ENCODE measurements at places on chromosomes 3 and 15.

- peak; percentile 93 for DNase-seq
These were observed 649 bp downstream of the C15orf40 start for GRCh38 chr15:83010709-83011270.

- DNase-seq: no peak
These were observed 42.3 kb downstream of the PDHB start for GRCh38 chr3:58391156-58391865.

DNA sequence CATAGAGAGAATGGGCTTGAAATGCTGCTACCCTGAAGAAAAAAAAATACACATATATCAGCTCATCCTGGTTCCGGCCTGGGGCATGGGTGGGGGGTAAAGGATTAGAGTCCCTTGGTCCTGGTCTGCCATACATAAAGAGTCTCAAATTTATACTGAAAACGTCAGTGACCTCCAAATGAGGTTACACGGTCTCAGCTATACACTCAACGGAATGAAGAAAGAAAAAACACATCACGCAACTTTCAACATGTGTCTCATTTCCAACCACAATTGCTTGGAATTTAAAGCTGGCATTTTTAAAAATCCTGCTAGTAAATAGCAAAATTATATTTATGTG is 612.8 kb downstream of the MCTP2 start:
- no peak for DNase-seq

DNA sequence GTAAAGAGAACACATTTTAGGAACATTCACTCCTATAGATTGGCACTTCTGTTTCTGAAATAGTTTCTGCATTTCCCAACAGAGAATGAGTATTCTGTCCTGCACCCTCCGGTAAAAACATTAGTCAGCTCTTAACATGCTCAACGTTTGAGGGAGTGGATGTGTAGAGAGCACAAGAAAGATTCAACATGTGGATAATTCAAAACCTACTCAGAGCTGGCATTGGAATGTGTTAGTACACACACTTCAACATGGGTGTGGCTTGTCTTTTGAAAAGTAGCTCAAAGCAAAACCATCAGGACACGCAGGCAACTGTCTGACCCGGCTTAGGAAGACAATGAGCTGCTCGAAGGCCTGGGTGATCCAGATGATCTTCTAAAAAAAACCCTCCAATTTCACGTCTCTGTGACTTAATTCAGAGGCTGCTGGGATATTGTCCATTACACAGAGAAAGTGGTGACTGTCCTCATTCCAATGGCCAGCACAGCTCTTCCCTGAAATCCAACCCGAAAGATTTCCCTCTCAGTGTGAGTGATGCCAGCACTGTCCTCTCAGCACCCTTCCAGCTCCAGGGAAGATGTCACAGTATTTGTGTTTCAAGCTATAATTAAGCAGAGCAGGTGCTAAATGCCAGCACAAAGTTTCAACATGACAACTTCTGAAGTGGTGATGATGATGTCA is 18.1 kb downstream of the FBN1 start:
- peak; percentile 75 for DNase-seq

DNA sequence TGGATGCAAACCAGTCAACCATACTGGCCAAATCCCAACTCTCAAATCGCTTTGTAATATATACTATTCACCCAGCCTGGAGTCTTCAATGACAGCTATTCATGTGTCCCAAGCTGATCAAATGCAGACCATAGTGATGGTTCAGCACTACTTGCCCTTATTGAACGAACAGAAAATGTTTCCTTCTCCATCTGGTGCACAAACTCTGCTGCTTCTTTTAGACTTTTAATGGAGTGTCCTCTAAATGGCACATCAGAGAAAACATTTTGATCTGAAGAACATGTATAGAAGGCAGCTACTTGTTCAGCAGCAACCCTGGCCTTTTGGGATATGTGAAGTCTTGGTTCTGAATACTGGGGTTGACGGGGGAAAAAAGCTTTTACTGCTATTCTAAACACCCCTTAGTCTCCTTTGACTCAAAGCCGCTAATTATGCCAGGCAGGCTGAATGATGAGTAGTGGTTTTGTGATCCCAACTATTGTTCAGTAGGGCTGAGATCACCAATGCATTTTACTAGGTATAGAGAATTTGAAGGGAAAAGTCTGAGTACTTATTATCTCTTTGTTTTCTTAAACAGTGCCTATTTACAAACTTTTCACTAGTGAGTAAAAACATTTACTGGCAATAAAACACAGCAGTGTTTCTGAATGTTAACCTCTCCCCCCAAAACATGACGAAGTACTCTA is 781.2 kb downstream of the ROBO1 start:
- DNase-seq: no peak

DNA sequence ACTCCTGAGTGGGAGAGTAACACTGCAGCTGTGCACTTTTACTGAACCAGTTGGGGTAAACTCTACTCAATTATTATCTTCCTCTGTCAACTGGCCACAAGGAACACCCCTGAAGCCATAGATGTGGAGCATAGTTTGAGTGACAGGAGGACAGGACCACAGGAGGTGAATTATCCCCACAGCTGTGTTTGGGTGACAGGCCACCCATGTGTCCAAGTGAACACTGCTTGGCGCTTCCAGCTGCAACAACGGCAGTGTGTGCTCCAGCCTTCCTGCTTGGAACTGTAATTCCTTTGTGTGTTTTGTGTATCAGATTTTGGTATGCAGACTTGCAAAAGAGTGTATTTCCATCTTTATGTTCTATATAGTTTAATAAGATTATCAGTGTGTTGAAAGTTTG is 20.2 kb upstream of the TSPAN3 start:
- DNase-seq: no peak

DNA sequence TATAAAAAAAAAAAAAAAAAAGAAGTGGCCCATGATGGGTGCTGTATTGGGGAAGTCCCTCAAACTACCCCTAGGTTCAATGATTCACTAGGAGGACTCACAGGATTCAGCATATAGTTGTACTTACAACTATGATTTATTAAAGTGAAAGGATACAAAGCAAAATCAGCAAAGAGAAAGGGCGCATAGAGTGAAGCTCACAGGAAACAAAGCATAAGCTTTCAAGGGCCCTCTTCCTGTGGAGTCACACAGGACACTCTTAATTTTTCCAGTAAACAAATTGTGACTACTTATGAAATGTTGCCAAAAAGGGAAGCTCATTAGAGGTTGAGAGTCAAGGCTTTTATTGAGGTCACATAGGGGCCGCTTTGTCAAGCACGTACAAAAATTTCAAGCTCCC is 153.7 kb upstream of the GAP43 start:
- DNase-seq: no peak

GRCh38 chr3:190645932-190646460 is 132.1 kb downstream of the IL1RAP start:
- no peak for DNase-seq
